ENCODE measurements at places on chromosomes 7 and 10. TPM values are rescaled to one million over a fixed set of nuclear protein-coding genes. Genes with fewer than 3 reads are reported as not detected.

DNA sequence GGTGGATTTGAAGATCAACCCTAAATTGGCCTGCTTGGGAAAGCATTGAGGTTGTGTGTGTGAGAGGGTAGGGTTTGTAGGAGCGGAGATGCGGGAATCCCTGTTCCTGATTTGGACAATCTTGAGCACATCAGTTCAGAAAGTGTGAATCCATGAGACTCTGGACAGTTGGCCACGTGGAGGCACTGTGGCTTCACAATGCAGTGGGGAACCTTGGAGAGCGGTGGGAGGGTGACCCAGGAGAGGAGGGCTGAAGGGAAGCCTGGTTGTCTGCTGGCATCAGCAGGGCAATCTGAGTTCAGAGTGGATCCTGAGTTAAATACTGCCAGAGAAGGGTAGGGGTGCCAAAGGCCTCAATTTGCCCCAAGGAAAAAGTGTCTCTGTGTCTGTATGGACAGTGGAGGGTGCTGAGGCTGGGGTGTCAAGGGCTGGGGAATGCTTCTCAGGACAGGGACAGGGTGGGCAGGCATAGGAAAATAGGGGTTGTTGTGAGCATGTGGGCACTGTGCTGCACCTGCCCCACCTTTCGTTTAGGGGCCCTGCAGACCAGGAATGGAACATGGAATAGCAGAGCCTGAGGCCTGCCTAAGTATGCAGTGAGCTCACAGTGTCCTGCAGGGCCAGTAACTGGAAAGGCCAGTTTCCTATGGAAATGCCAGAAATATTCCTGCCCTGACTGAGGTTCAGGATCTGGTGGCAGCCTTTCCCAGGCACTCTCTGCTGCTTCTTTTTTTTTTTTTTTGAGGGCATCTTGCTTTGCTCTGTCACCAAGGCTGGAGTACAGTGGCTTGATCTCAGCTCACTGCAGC is 162.9 kb upstream of the PRSS58 start:
- H3K27ac ChIP-seq = no peak overlapping the region
- H3K4me3 ChIP-seq = no peak overlapping the region
- DNase-seq = no peak

The FFAR4 gene
- 2.3 TPM for total RNA-seq

DNA sequence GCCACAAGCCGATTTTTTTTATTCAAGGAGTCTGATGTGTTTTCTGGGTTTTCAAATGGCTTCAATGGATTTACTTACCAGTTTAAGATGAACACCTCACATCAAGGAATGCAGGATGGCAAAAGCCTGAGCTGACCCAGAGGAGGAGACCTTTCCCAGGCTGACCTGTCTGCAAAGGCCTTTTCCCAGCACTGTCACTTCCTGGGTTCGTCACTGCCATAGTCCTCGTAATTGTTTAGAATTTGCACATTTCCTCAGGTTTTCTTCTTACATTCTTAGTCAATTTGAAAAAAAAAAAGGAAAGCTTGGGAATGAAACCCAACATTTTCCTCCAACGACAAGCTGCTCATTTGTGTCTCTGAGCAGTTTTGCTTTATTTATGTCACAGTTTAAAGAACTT is 42.0 kb downstream of the PTER start:
- no peaks in the 10 kb centered on the region for H3K36me3 ChIP-seq
- no peak for DNase-seq
- no peak overlapping the region for H3K27ac ChIP-seq
- no peak overlapping the region for H3K4me3 ChIP-seq

The FXYD4 gene
- total RNA-seq = not detected

- H3K4me3 ChIP-seq = no peak overlapping the region
- no peaks in the 10 kb centered on the region for H3K27me3 ChIP-seq
Observed at GRCh38 chr10:113454341-113455061, 98.4 kb upstream of the HABP2 start.

- H3K27me3 ChIP-seq = no peaks in the 10 kb centered on the region
- H3K4me1 ChIP-seq = peaks cover 2% of the 10 kb centered on the region
- H3K36me3 ChIP-seq = no peaks in the 10 kb centered on the region
- no peak for DNase-seq
- no peak overlapping the region for H3K4me3 ChIP-seq
Observed at GRCh38 chr10:80351220-80351619, 5.3 kb downstream of the DYDC1 start.

DNA sequence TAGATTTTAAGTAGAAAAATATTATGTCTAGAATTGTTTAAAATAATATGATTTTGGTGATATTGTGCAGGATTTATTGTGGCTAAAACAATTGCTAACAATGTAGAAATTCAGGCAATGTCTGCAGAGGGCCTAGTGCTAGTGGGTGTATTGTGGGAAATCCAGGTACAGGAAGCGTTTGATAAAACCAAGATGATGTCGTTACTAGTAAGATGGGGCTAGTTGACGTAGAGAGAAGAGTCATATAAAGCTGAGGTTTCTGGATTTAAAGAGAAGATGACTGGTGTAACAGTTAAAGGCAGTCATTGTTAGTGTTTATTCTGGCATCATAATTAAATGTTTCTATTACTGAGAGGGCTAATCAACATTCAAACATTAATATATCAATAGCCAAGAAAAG is 43.5 kb downstream of the ADK start:
- no peak for DNase-seq
- H3K27ac ChIP-seq = no peak overlapping the region
- no peak overlapping the region for H3K4me3 ChIP-seq

DNA sequence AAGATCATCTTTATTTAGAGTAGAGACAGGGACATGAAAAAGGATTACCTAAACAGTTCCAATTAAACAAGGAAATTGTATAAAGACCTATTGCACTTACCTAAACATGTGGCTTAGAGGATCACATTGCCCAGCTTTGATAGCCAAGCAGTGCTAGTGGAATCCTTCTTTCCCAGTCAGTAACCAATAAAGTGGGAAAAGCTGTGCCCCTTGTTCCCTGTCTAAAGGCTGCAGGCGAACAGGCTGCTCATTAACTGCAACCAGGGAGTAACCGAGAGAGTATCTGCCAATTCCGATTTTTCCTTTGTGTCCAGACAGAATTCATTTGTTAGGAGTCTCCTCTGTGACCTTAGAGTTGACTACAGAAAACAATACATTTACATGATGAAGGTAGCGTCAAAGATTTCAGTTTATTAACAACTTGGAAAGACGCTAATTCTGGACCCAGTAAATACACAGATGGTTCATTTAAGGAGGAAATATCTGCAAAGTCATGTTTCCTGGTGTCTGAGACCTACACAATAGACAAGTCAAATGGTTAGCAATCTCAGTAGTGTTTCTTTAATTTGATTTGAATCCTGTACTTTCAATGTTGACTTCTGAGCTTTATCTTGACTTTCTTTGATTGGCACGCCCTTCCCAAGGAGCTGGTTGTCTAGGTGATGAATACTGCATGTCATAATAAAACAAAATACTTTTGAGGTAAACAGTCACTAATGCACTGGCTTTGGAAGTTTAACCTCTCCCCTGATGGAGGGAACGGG is 57.3 kb upstream of the MET start:
- no peaks in the 10 kb centered on the region for H3K27me3 ChIP-seq
- peaks cover 23% of the 10 kb centered on the region for H3K4me1 ChIP-seq
- no peaks in the 10 kb centered on the region for H3K36me3 ChIP-seq
- no peak for DNase-seq
- H3K27ac ChIP-seq = no peak overlapping the region

DNA sequence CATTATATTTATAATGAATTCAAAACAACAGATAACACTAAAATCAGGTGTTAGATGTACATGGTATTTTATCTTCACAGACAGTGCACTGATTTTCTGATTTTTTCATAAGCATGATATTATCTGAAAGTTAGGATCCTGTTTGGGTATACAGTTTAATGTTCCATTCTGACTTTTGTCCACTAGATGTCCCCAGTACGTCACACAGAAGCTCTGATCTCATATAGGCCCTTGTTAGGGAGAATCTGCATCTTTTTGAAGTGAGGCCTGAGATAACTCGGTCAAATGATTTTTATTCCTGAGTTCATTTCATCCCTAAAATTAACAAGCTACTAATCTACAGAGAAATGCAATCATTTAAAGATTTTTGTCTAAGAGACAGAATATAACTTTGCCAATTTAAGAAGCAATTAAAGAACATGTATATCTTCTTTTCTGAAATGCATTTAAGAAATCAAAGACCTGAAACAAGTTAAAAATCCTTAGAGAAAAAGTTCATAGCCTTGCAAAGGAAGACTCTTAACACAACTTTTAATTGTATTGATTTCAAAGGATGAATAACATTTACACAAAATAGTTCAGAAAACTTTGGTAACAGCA is 72.0 kb upstream of the TES start:
- no peaks in the 10 kb centered on the region for H3K27me3 ChIP-seq
- no peak overlapping the region for H3K27ac ChIP-seq
- no peaks in the 10 kb centered on the region for H3K36me3 ChIP-seq
- no peaks in the 10 kb centered on the region for H3K4me1 ChIP-seq
- no peak for DNase-seq

DNA sequence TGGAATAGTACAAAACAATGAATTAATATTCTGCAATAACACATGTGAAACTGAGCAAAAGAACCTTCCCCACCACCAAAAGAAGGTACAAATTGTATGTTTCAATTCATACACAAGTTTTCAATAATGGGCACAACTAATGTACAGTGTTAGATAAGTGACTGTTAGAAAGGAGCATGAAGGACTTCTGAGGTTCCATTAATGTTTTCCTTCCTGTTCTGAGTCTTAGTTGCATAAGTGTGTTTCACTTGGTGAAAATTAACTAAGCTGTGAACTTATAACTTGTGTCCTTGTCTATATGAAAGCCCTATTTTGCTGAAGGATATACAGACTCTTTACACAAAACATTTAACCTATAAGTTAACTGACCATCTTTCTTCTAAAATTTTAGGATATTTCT is 8.2 kb downstream of the GSAP start:
- peaks cover 49% of the 10 kb centered on the region for H3K4me1 ChIP-seq
- no peak overlapping the region for H3K4me3 ChIP-seq
- no peak for DNase-seq
- H3K27ac ChIP-seq = no peak overlapping the region

DNA sequence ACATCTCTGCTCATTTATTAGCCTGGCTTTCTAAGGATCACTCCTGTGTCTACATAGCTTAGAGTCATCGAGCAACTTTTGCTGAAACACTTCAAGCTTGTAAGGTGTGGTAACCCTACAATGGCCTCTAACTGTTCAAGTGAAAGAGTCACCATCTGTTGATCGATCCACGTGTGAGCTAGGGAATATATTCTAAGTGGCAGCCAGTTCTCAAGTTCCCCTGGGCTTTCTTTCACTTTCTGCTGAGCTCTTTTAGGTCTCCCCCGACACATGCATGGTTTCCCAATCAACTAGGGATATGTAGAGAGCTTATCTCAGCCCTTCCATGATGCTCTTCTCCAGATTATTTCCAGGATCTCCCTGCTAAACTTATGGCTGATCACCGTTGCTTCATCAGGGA is 15.5 kb downstream of the AOAH start:
- H3K4me1 ChIP-seq = peaks cover 37% of the 10 kb centered on the region
- no peaks in the 10 kb centered on the region for H3K36me3 ChIP-seq
- H3K4me3 ChIP-seq = no peak overlapping the region
- peak overlapping the region; percentile 69 for H3K27ac ChIP-seq
- H3K27me3 ChIP-seq = no peaks in the 10 kb centered on the region

The HACD1 gene
- total RNA-seq = 4.9 TPM

GRCh38 chr10:42630537-42631134 is 7.7 kb downstream of the ZNF33B start:
- no peak overlapping the region for H3K4me3 ChIP-seq
- DNase-seq = no peak
- H3K27ac ChIP-seq = no peak overlapping the region

The NODAL gene
- not detected for total RNA-seq

The PRKCQ gene
- total RNA-seq = 0.33 TPM

GRCh38 chr10:120279196-120279595 is 177.8 kb upstream of the PLPP4 start:
- no peak overlapping the region for H3K27ac ChIP-seq
- H3K36me3 ChIP-seq = no peaks in the 10 kb centered on the region
- H3K4me3 ChIP-seq = no peak overlapping the region

DNA sequence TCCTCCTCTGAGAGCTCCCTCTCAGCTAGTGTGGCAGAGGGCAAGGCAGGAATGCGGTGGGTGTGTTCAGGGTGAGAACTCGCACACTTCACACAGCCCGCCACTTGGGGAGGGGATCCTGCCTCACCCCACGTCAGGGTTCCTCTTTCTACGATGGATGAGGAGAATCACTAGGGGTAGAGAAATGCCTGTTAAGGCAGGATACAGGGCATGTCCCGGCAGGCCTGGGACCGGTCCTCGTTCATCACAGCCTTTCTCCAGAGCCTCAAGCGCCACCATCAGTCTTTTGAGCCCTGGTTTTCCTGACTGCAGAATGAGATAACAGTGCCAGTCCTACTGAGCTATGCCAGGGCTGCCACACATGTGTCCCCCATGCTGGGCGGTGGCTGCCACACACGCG is 546.7 kb upstream of the ADARB2 start:
- DNase-seq = no peak
- H3K27me3 ChIP-seq = no peaks in the 10 kb centered on the region
- no peaks in the 10 kb centered on the region for H3K36me3 ChIP-seq
- H3K4me3 ChIP-seq = no peak overlapping the region
- no peaks in the 10 kb centered on the region for H3K4me1 ChIP-seq
- no peak overlapping the region for H3K27ac ChIP-seq

- H3K4me1 ChIP-seq = peaks cover 13% of the 10 kb centered on the region
- peak; percentile 32 for DNase-seq
Observed at GRCh38 chr10:49109669-49110340, 5.5 kb downstream of the VSTM4 start.

GRCh38 chr10:97518301-97519043 is 19.7 kb downstream of the UBTD1 start:
- H3K4me3 ChIP-seq = no peak overlapping the region
- H3K27ac ChIP-seq = no peak overlapping the region
- no peaks in the 10 kb centered on the region for H3K36me3 ChIP-seq
- H3K27me3 ChIP-seq = no peaks in the 10 kb centered on the region
- DNase-seq = no peak
- H3K4me1 ChIP-seq = peaks cover 6% of the 10 kb centered on the region

DNA sequence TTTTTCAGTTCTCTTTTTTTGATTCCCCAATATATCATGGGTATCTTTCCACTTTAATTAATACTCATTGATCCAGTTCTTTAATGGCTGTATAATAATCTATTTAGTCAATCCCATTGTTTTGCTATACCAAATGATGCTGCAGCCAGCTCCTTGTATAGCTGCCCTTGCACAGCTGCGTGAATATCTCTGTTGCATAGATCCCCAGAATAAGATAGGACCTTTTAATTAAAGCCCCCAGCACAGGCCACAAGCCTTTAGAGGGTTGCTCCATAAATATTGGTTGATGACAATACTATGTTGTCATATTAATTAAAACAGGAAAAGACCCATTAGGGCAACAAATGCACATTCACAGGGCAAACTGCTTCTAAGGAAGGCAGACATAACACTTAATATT is 57.9 kb downstream of the BUB3 start:
- H3K36me3 ChIP-seq = no peaks in the 10 kb centered on the region
- H3K27ac ChIP-seq = no peak overlapping the region
- H3K4me1 ChIP-seq = no peaks in the 10 kb centered on the region
- no peak overlapping the region for H3K4me3 ChIP-seq

Data from body of pancreas (tissue), 4 donors.